ENCODE measurements at places on chromosomes 3 and 15.

GRCh38 chr3:85474241-85474640, 515.5 kb downstream of the CADM2 start:
- DNase-seq: no peak

GRCh38 chr15:99248000-99248715, 1.2 kb downstream of the TTC23 start:
- no peak for DNase-seq

DNA sequence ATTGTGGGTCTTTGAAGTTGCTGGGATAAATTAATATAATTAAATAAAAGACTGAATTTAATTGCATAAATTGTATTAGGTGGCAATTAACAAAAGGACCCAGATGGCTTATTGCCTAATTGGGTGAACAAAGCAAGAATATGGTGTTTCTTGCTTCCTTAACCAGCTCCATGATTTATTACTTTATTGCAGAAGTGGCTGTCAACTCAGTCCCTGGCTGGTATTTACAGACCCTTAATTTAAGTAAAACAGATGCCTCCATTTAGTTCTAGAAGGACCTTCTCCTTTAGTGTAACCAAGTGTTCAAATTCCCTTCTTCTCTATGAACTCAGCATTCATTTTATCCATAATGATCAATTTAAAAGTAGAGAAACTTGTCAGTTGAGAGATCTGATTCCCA, 35.1 kb downstream of the DPH3 start:
- DNase-seq: no peak

GRCh38 chr15:62173215-62173614, 8.1 kb upstream of the C2CD4B start:
- no peak for DNase-seq

DNA sequence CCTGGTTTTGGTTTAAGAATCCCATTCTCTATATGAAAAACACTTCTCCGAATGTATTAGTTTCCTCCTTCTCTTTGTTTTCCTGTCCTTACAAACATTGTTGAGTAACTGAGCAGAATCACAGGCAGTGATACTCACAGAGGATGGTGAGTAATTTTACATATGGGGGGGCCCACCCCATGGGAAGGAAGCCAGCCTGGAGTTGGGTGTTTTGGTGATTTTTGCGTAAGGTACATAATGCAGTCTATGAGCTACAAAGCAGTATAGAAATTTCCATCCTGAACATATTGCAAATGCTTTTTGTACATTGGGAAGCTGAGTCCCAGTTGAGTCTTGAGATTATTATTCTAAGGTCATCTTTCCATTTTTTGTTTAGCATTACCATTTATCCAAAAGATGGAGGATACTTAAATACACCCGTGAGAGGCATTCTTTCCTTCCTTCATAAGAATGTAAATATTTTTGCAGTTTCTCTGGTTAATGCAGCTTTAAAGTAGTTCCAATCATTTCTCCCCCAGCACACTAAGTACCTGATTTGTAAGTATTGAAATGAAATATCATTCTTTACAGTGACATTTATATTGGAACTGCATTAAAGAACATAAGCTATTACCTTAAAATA, 476.8 kb downstream of the AGBL1 start:
- no peak for DNase-seq

All from nephron progenitor cell (in vitro differentiated cells).